ENCODE measurements at places on chromosomes 7 and 10.

- no peak for DNase-seq
These were observed 151.7 kb downstream of the CALN1 start for GRCh38 chr7:72260406-72260805.

DNA sequence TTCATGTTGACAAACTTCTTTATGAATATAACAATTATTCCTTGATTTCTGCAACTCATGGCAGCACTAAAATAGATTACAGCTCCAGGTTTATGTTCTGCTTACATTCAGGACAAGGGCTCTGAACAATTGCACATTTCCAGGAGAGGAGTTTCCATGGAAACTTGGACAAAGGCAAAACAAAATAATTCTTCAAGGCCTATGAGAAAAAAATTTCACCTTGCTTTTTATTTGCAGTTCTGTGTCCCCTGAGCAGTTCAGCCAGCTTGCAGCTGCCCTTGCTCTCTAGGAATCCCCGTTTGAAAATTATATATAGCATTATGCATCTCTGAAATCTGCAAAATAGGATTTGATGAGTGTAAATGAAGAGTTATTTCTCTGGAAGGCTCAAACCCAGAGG lies 71.7 kb downstream of the ARL4A start:
- DNase-seq, result no peak

DNA sequence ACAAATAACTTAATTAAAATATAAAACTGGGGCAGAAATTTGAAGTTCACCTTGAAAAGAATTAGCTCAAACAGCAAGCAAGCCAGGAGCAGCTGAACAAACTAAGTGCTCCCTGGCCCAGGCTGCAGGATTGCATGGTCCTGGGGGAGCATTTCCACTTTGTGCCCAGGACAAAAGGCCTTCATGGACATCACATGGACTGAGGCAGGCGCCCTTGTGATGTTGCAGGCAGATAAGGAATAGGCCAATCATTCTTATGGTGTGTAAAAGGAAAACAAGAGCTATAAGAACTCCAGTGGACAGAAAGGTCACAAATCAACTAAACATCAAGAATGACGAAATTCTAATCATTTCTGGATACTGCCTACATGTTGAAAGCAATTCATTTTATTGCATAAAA lies 17.5 kb upstream of the TECTB start:
- DNase-seq, result no peak

DNA sequence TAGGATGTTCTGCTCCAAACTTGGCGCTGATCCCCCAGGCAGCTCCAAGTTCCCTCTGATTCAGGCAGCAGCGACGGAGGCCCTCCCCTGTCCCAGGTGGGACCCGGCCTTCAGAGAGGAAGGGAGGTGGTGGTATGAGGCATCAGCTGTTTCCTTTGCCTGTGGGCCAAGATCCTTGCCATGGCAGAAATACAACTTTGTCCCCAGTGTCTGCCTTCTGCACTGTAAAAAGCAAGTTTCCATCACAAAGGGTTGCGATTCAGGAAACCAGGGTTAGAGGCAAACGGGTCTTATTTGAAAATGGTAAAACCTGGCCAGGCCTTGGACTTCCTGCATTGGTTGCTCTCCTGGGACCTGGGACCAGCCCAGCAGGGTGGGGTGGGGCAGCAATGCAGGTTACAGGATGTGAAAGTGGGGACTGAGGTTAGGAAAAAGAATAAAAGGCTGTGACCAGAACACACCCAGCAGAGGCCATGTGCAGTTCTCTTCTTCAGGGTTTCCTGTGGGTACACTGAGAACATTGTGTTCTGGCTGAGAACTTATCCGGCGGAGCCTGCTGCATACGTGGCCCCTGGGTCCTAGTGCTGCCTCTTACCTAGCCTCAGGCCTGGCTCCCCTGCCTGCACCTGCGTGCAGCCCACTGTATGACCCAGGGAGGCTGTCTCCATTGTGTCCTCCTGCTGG lies 25.1 kb upstream of the DDIT4 start:
- DNase-seq, result no peak

DNA sequence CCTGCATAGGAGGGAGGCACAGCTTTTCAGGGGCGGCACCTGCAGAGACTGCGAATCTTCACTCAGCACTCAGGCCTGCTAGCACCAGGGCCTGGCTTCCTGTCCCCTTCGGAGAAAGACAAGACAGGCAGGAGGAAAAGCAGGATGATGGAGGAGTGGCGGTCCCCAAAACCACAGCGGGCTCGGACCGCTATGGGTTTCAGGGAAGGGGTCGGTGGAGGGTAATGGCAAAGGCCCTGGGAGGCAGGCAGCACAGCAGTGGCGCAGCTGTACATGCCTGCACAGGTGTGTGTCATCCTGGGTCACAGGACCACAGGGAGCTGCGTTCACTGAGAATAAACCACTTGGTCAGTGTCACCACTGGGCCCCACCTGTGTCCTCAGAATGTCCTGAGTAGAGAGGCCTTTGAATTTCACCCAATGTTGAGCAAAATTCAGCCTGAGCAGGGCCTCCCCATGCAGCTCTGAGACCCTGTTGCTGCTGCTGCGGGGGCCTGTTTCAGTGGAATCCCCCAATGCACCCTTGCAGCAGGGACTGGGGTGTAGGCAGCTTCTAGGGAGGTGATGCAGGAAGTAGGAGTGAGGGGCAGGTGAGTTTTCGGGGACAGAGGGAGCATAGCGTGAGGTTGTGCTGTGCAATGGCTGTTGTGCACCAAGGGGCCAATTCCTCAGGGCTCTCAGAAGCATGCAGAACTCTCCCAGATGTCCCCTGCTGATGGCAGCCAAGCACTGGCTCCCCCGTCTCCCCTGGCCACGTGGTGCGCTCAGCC lies 90.6 kb upstream of the PPP2R2D start:
- no peak for DNase-seq

GRCh38 chr7:131616487-131617200 lies 60.2 kb upstream of the PODXL start:
- DNase-seq, result no peak

GRCh38 chr7:36185756-36186155 lies 32.7 kb downstream of the EEPD1 start:
- no peak for DNase-seq

DNA sequence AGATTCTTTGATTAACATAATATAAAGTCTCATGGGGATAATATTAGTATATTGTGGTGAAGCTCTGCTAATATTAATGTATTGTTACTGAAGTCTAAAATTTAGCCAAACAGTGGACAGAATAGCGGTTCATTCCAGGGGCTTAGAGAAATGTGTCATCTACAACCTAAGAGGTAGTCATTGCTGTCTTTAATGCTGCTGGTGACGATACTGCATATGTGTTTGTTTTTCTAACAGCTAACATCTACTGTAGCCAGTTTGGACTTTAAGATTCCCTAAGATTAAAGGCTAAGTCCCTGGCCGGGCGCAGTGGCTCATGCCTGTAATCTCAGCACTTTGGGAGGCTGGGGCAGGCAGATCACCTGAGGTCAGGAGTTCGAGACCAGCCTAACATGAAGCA lies 102.0 kb upstream of the SAMD8 start:
- DNase-seq, result no peak

DNA sequence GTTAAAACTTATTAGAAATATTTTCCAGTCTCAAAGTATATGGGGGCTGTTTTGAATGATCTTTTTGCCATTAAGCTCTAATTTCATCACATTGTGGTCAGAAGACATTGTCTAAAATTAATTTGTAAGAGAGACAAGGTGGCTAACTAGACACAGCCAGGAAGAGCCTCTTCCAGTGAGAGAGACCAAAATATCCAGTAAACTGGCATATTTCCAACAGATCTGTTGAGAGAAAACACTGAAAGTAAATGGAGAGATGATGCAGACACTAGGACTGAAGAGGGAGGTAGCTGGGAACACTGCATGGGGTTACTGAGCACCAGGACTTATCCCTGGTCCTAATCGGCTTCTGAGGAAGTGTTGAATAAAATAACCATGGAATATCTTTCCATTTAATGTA lies 101.5 kb upstream of the TAS2R16 start:
- no peak for DNase-seq

DNA sequence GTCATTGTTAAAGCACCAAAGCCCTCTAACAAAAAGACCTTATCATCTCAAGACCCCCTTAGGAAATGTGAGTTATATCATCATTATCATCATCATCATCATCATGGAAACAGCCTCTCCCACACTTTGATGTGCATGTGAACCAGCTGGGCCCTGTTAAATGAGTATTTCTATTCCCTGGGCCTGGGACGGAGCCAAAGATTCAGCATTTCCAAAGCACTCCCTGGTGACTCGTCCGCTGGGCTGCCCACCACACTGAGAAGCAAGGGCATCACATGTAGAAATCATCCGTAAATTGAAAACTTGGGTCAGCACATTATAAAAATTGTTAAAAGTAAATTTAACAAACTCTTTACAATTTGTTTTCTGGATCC lies 88.6 kb downstream of the PTPRN2 start:
- no peak for DNase-seq

- DNase-seq, result no peak
These were observed 66.1 kb downstream of the MCMBP start for GRCh38 chr10:119806334-119807130.

GRCh38 chr10:16384021-16384420 lies 52.8 kb upstream of the PTER start:
- DNase-seq, result no peak

DNA sequence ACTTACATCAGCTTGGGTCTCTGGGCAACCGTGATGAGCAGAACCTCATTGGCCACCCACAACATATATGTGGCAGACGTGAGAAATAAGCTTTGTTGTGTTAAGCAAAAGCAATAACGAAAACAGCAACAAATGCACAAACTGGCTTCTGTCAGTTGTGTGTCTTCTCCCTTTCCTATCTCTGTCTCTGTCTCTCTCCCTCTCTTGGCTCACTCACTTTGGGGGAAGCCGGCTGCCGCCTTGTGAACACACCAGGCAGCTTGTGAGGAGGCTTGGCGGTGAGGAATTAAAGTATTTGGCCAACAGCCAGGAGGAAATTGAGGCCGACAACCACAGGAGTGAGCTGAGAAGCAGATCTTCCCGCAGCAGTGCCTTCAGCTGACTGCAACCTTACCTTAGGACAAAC lies 21.9 kb upstream of the CDCA7L start:
- DNase-seq, result no peak

- no peak for DNase-seq
These were observed 95.5 kb downstream of the CTBP2 start for GRCh38 chr10:125064681-125065492.

DNA sequence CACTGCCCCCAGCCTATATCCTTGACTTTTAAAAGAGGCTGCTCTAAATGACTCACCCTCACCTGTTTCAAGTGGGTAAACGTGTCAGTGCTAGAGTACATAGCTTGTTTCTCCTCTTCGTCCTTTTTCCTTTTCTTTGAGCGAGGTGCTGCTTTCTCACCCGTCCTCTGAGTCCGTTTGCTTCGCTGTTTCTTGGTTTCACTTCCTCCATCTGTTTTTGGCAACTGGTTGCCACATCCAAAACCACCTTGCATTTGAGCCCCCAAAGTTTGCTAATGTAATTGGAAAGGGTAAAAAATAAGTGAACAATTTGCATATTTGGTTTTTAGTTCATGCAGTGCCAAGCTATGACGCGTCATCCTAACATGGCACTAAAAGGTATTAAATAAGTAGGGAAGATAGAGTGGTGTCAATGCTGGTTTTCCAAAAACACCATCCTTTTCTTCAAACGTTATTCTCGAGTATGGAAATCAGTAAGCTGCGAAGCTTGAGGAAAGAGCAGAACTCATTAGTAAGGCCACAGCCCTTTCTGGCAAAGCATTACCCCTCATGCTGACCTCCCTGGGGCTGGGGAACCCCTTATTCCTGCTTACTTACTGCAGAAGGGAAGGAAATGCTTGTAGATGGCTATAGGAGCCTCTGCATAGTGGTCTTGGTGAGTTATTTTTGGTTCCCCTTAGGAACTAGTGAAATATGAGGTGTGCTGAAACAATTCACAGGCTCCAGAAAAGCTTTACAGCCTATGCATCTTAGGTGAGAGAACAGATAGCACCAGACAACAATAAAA lies 133.5 kb downstream of the GALNT11 start:
- no peak for DNase-seq

DNA sequence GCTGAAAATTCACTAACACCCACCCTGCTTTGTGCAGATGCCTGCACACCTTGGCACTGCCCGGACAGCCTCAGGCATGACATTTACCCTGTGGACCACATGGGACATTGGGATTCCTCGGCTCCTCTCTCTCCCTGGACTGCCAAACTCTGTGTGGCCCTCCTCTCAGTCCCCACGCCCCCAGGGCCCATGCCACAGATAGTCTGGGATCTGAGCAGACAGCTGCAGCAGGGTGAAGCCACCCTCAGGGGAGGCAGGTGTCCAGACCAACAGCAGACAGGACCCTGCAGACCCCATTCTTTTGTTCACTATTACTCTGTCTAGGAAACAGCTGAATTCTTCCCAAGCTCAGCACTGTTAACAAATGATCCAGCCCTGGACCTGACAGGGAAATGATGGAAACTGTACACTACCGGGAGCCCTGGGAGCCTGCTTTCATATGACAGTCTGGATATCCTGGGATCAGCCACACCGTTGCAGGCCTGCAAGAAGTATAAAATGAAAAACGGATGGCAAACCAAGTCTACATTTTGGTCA lies 83.4 kb downstream of the VOPP1 start:
- no peak for DNase-seq

GRCh38 chr7:141073173-141073640 lies 657 bp upstream of the TMEM178B start:
- DNase-seq, result no peak

DNA sequence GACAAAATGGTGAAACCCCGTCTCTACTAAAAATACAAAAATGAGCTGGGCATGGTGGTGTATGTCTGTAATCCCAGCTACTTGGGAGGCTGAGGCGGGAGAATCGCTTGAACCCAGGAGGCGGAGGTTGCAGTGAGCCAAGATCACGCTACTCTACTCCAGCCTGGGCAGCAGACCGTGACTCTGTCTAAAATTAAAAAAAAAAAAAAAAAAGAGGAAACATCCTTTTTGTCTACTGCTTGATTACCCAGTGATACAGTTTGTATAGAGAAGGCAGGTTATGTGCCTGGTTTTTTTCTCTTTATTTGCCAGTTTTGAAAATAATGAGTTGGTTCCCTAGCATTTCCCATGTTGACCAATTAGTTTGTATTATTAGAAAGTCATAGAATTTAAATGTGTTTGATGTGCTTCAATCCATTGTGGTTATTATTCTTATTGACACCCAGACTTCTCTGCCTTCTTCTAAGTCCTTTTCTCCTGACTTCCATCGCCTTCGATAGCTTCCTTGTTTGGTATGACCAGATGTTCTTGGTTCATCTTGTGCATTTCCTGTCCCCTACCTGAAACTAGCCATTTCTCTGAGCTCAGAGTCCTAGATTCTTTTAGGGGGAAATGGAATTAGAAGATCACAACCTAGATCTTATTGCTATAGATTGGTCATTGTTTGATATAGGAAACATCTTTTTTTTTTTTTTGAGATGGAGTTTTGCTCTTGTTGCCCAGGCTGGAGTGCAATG lies 43.2 kb downstream of the VKORC1L1 start:
- no peak for DNase-seq

- no peak for DNase-seq
These were observed 457.6 kb downstream of the PTPRN2 start for GRCh38 chr7:158130023-158130409.

DNA sequence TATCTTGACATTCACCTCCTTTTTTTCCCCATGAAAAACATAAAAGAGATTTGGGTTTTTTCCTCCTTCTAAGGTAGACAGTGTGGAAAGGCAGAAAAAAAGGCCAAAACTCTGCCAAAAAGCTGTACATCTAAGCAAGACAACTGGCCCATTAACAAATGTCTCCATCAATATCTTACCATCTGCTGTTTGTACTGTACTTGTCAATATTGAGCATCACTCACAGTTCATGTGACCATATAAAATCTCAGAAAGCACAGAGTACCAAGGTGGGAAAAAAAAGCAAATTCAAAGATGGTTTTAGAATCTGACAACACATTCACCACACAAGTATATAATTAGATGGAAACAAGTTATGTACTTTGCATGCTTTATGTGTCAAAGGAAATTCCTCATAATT lies 52.6 kb downstream of the CACNA2D1 start:
- no peak for DNase-seq

GRCh38 chr10:4018054-4018511 lies 233.1 kb upstream of the KLF6 start:
- no peak for DNase-seq
